ENCODE measurements at places on chromosomes 3 and 15.
A peak's percentile ranks its signal among the peaks of the same experiment; 100 is the strongest.

DNA sequence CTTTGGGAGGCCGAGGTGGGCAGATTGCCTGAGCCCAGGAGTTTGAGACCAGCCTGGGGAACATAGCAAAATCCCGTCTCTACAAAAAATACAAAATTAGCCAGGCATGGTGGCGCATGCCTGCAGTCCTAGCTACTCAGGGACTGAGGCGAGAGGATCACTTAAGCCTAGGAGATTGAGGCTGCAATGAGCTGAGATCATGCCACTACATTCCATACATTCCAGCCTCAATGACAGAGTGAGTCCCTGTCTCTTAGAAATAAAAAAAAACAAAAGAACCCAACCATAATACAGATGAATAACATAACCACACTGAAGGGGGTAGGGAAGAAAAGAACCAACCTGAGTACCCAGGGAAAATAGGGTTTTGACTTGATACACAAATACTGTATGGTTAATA, 19.7 kb upstream of the CGNL1 start:
- DNase-seq, result no peak

- DNase-seq, result no peak
Measured at GRCh38 chr3:12559520-12559919, 2.6 kb downstream of the MKRN2 start.

GRCh38 chr3:11339541-11339940, 67.3 kb downstream of the ATG7 start:
- DNase-seq, result no peak

GRCh38 chr3:83189634-83190033, 1428.2 kb upstream of the GBE1 start:
- DNase-seq, result no peak

- peak; percentile 74 for DNase-seq
Measured at GRCh38 chr15:74438721-74439316, 5.1 kb upstream of the SEMA7A start.

DNA sequence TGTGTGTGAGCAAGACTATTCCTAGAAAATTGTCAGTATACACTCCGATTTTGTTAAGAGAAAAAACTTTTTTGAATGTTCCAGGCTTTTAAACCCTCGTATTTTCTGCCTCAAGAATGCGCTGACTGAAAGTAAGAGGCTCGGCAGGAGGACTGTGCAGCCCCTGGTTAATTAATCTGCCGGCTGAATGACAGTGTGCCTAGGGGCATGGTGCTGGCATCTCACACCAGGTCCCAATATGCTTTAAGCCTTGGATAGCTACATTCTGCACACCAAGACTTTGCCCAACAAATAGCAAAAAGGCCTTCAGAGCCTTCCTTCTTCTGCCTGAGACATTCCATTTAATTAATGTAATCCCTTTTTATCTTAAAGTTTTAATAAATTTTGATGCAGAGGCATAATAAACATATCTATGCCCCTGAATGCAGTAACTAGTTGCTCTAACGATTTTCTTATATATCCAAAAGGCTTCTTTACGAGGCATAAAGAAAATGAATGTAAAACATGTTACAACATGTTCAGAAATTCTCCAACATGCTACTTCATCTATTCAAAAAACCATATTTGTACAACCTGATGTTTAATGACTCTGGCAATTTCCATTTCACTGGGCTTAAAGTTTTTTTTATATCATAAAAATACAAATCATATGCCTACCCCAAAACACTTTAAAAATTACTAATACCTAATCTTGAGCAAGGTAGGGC, 37.9 kb downstream of the DPH6 start:
- no peak for DNase-seq

DNA sequence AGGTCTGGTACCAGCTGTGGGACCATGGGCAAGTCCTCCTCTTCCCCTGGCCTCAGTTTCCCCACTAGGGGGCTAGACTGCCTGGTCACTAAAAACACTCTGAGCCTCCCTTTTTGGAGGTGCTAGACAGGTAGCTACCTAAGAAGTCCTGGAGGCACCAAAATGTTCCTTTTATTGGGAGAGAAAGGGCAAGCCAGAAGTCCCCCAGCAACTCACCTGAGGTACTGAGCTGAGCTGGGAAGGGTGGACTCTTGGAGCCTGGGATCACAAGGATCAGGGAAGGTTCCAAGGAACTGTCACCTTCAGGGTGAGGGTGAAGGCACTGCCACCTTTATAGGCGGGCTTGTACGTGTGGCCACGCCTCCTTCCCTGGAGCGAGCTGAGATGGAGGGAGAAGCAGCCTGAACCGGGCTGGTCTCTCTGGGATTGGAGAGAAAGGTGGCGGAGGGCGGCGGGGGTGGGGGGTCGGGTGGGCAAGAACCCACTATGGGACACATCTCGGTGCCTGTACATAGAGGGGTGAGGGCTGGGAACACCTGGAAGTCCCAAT, at the start of gene CYP1A1:
CYP1A1 (minus strand) TSS at position 304 of the 550 bp plus-strand sequence. CDS start 2,431 bp downstream, outside the sequence.
- no peak for DNase-seq

- no peak for DNase-seq
Measured at GRCh38 chr3:127035677-127036076, 52.8 kb downstream of the PLXNA1 start.

GRCh38 chr3:127628426-127628787, 578 bp upstream of the PODXL2 start:
- DNase-seq, result no peak

DNA sequence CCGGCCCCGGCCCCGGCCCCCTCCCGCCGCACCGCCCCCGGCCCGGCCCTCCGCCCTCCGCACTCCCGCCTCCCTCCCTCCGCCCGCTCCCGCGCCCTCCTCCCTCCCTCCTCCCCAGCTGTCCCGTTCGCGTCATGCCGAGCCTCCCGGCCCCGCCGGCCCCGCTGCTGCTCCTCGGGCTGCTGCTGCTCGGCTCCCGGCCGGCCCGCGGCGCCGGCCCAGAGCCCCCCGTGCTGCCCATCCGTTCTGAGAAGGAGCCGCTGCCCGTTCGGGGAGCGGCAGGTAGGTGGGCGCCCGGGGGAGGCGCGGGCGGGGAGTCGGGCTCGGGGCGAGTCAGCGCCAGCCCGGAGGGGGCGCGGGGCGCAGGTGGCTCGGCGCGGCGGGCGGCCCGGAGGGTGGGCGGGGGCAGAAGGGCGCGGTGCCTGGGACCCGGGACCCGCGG, 352 bp downstream of the CHRD start:
- peak; percentile 52 for DNase-seq

GRCh38 chr3:118781839-118782238, 252.8 kb downstream of the IGSF11 start:
- no peak for DNase-seq

- DNase-seq, result no peak
Measured at GRCh38 chr3:13644341-13645117, 95.6 kb downstream of the FBLN2 start.

All from NCI-H2081 (cell line).